ENCODE measurements at places on chromosomes 1 and 21.
A peak's percentile ranks its signal among the peaks of the same experiment; 100 is the strongest.

DNA sequence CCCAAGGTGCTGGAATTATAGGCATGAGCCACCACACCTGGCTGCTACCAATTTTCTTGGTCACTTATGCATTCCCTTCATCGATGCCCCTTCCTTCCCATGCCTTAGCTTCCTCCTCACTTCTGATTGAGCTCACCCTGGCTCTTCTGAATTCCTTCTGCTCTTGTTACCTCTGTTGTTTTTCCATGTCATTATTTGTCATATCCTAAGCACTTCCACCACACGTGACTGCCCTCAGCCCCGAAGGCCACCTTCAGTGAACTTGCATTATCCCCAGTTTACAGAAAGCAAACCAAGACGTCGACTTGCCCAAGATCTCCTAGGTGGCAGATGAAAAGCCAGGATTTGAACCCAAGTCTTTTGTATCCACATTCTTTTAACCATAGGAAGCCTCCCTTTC, 30.7 kb downstream of the CA6 start:
- DNase-seq = no peak

DNA sequence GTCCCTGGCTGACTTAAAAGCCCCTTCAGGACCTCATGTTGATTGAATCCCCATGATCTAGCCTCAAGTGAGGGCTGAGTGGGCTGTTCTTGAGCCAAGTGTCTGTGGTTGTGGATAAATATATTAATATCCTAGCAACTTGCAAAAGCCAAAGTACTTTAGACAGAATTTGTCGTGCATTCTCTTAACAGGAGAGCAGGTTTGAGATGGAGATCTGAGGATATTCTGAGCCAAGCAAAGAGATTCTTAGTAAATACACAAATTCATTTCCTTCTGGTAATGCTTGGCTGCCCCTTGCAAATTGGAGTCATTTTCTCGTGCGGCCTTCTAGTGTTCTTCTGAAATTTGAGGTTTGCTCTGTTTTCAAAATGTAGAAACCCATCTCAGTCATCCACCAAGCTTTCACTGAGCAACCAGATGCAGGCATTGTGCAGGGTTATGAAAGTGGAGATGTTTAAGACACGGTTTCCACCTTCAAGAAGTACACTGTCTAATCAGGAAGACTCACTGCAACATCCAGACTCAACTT, 242.1 kb upstream of the JUN start:
- no peak for DNase-seq

DNA sequence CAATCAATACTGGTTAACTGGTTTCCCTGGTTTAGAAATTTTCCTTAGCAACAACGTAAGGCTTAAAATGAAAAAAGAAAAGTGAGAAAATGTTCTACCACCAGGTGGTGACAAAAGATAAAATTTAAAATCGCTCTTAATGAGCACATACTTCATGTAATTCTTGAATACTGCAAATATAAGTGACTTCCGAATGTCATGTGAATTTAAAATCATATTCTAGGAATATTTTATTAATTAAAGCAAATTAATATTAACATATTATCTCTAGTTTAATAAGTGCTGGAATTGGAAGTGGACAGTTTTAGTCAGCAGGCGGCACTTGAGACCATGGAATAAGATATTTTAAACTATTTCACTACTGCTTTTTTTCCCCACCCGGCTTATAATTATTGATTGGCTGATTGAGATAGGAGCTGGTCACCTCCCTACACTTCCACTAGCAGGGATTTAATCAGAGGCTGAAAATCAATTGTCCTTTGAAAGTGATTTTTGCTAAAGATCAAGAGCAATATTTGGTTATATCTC, 5.0 kb upstream of the ADAMTS1 start:
- peak; percentile 40 for DNase-seq

- DNase-seq = no peak
Measured at GRCh38 chr1:14800500-14801076, 202.1 kb downstream of the KAZN start.

DNA sequence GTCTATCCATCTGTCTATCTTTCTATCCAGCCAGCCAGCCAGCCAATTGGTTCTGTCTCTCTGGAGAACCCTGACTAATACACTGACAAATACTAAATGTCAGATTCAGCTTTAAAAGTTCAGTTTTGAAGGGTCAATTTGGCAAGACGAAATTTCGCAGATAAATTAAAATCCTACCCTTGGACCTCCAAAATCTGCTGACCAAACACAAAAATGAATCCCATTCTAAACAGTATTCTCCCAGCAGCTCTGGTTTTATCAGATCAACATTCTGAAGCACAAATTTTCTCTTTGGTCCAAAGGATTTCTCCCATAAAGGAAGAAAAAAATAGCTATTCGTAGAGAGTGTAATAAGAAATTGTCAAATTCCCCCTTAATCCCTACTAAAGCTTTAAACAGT, 248.6 kb downstream of the RERE start:
- DNase-seq = no peak

GRCh38 chr21:31946231-31946630, 73.4 kb downstream of the HUNK start:
- DNase-seq = no peak

DNA sequence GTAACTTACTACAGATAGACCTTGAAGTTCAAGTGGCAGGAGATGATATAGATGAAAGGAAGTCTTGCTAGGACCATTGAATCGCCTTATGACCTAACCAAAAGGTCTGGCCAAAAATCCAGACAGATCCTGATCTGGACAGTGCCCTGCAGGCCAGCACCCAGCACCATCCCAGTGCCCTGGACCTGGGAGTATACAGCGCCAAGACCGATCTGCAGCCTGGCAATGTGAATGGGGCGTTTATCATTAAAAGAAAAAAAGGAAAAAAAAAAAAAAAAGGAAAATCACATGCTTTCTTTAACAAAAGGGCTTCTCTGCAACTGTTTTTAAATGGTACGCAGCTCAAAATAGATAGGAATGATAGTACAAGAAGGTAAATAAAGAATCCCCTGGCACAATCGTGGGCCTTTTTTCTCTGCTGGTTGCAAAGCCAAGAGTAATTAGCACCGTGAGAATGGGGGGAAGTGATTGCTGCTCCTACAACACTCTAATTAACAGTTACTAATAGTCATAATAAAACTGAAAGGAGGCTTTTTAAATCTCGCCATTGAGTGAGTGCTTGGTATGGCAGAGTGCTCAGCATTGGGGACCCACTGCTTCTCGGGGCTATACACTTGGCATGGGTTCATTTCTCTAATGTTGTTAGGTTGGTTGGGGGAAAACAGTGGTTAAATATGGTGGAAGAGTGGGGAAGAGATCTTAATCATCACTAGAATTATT, 146.7 kb downstream of the KAZN start:
- DNase-seq = no peak

DNA sequence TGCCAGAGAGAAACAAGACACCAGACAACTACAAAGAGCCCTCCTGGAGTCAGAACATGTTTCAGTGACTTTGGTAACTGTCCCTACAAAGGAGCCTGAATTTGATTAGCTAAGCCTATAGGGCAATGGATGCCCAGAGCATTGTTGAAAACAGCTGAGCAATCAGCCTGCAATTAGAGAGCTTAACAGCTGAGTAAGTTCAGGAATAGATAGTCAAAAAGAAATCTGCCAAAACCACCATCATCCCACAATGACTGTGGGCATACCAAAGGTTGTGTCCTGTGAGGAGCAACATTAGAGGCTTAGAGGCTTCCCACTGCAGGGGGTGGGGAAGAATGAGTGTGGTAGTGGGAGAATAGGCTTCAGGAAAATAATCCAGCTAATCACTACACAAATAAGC, 32.1 kb downstream of the SH3BP5L start:
- no peak for DNase-seq

GRCh38 chr1:150545486-150546032, 3.6 kb upstream of the ADAMTSL4 start:
- no peak for DNase-seq

DNA sequence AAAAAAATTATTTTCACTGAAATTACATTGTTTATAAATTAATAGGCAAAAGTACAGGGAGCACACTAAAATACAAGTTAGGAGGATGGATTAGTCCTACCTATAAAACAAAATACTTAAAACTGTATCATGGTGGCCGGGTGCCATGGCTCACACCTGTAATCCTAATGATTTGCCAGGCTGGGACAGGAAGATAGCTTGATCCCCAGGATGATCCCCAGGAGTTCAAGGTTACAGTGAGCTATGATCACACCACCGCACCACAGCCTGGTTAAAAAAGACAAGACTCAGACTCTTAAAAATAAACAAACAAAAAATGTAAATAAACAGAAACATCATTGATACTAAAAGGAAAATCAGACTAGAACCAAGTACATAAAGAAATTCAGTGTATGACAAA, 53.5 kb downstream of the ASH1L start:
- no peak for DNase-seq

DNA sequence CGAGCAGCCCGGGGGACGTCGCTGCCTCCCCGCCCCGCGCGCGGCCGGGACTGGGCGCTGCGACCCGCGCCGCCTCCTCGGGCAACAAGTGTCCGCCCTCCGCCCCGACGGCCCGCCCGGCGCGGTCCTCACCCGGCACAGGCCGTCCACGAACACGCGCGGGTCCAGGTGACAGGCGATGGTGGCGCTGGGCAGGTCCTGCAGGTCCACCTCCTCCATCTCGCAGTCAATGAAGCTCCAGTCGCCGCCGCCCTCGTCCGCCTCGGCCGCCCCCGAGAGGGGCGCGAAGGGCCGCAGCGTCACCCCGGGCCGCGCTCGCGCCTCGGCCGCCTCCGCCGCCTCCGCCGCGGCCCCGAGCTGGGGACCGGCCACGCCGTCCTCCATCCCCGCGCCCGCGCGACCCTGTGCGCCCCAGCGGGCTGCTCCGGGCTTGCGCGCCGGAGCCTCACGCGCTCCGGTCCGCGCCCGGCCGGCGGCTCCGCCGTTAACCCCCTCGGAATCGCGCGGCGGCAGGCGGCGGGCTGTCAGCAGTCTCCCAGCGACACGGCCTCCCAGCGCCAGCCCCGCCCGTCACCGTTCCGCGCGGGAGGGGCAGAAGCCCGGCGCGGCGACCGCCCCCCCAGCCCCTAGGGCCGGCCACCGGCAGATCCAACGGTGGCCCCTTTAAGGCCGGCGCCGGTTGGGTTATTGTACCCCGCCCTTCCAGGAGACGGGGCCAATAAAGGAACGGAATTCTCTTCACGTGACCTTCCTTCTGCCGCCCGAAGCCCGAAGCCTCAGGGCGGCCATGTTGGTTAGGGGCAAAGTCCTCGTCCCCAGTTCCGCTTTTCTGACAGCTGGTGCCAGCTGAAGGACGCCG, at the start of gene RCAN1:
Gene RCAN1 (minus strand): TSS at position 486 of the 859 bp plus-strand sequence. CDS start 102 bp downstream, at position 384.
- DNase-seq = peak; percentile 89

- no peak for DNase-seq
Measured at GRCh38 chr1:71362076-71362475, 281.2 kb upstream of the ZRANB2 start.

- DNase-seq = no peak
Measured at GRCh38 chr1:109756848-109757521, 6.7 kb downstream of the EPS8L3 start.

GRCh38 chr1:43035821-43036741, 77.4 kb upstream of the SLC2A1 start:
- no peak for DNase-seq

GRCh38 chr1:247212012-247212411, 40.2 kb upstream of the ZNF124 start:
- DNase-seq = no peak

DNA sequence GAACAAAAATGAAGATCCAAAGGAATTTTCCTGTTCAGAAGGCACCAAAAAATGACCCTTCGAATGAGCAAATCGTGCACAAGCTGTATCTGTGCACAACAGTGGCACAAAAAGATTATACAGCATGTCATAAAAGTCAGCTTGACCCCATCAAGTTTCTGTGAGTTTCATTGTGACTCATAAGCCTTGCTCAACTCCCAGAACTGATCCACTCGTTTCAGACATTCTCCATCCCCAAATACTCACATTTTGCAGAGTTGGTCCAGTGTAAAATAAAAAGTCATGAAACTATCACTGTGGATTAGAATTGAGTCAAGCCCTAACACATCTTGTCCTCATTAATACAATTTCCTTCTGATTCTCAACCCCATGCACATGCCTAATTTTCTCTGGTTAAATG, 174.7 kb upstream of the PKN2 start:
- no peak for DNase-seq
